ENCODE measurements at places on chromosomes 1 and 21.
A peak's percentile ranks its signal among the peaks of the same experiment; 100 is the strongest.

GRCh38 chr21:30813174-30813573 lies at the start of gene KRTAP8-1:
Gene KRTAP8-1 (minus strand): TSS chr21:30813274. CDS start chr21:30813220, 54 bp downstream.
- DNase-seq = no peak

DNA sequence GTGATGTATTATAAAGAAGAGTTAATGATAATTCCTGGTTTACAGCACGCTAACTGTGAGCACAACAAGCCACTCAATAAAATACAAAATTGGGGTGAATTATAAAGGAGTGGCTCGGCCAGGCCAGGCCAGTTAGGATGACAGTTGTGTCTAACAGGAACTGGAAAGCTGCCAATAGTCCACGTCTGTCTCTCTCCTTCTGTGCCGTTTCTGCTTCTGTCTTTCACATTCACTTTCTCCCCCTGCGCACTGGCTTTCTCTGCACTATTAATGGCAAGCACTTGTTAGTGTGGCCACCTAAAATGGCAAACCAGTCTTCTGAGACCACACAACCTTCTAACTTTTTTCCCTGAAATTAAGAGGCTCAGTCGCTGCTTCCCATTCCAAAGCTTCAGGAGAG lies 394.3 kb downstream of the NTNG1 start:
- DNase-seq = no peak

DNA sequence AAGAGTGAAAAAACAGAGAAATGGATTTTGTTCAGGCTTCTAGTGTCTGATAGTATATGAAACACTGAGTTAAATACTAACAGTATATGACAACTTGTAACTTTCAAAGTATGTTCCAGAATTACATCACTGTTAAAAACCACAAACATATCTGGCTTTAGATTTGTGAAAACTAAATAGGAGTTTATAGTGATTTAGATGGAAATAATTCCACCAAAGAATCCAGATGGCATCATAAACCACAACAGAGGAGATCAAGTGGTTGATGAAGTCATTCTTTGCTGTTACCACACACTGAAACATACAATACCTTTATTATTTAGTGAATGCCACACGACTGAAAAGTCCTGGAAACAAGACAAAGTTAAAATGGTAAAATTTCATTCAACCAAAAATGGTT lies 37.2 kb downstream of the ALG14 start:
- no peak for DNase-seq

DNA sequence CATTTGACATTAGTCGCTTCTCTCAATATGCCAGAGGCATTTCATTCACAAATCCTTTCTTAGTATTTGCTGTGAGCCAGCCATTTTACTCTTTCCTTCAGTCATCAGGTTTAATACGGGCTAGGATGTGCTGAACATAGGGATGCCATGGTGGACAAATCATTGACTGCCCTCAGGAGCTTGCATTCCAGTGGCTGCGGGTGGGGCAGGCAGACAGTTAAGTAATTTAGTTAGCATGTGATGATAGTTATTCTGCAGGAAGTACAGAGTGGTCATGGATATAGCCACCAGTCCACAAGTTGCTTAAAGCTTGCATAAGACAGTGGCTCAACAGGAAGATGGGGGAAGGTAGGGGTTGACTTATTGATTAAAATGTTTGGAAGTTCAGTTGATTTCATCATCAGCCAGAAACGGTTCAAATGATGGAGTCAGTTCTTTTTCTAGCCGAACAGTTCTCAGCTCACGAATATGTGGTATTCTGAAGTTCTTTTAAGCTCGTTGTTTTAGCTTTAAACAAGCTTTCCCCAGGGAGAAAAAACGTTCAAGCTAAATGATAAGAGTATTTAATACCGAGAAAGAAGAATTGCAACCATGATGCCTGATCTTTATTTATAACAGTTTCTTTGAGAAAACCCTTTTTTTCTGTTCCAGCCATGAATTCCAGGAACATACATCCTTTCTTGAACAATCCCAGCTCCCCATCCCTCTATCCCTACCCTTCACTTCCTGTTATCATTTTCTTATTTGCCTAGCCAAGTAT lies 1.4 kb downstream of the SLC22A15 start:
- DNase-seq = no peak

DNA sequence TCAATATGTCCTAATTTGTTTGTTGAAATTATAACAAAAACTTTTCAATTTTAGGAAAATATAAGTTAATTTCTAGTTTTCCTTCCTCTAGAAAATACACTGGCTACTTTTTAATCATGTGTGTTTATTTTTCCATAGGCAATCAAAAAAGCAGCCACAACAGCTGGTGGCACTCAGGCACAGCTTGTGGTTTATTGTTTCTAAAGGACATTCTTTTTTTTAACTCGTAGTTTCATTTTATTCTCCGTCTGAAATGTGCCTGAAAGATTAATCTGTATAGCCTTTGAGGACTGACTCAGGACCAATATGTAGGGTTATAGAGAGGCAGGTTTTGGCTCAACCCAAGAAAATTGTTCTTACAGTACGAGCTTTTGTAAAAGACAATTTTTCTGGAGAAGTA lies 20.7 kb upstream of the STX12 start:
- no peak for DNase-seq

DNA sequence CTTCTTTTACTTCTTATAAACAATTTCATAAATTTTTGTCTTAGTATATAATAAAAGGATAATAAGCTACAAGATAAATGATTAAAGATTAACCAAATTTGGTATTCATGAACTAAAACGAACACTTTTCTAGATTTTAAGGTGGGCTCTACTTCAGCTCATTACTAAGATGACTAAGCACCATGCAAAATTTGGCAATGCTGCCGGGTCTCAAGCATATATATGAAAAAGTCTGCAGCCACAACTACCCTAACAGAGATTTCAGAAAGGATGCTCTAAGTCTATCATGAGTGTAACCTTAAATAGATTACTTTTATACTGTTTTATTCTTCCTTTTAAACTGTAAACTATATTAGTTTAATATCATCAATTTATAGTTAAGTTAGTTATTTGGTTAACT lies 47.8 kb downstream of the BRWD1 start:
- no peak for DNase-seq

DNA sequence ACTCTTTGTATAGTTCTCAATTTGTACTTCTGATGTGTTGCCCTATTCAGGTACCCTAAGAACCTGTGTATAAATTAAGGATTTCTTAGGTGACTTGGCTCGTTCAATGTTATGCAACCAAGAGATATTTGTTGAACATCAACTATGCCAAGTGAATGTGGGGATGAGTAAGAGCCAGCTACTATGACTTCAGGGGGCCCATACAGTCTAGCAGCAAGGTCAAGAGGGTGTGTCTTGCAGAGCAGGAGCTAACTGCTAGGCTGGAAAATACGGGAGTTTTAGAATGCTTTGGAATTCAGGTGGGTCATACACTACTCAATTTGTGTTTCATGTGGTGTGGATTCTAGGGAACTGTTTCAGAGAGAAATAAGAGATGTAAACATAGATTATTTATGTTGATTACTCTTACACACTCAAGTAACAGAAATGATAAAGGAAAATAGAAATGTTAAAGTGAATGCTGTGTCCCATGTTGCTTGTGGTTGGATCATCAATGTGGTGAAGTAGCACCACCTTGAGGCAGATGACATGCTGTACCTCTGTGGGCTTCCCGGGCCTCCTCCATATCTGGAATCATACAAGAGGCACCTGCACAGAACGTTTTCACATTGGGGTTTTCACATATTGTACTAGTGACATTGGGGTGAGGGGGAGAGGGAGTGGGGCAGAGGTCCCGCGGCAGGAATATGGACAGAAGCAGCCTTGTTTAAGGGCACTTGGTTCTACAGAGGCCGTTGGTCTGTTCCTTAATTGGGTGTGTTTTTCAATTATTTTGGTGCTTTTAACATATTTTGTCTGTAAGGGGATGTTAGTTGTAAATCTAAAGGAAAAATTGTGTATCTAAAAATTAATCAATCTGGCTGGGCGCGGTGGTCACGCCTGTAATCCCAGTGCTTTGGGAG lies 12.4 kb downstream of the ARPC5 start:
- DNase-seq = peak; percentile 28

- no peak for DNase-seq
Measured at GRCh38 chr1:113615425-113615824, 143.9 kb downstream of the PHTF1 start.

- no peak for DNase-seq
Measured at GRCh38 chr1:21020151-21020550, 156.5 kb downstream of the EIF4G3 start.

- no peak for DNase-seq
Measured at GRCh38 chr1:186662752-186663151, 17.5 kb downstream of the PTGS2 start.

- no peak for DNase-seq
Measured at GRCh38 chr1:30681782-30682181, 41.6 kb downstream of the MATN1 start.

DNA sequence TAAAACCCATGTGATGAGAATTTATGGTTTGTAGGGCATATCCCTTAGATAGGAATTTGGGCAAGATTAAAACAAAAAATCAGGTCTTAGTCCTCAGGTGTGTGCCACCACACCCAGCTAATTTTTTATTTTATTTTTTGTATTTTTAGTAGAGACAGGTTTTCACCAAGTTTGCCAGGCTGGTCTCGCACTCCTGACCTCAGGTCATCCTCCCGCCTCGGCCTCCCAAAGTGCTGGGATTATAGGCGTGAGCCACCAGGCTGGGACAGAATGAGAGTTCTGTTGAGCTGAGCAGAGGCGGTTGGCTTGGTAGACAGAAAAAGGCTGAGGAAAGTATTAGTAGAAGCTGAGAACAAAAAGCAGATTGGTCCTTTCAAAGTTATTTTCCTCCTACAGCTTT lies 43.8 kb upstream of the EDARADD start:
- no peak for DNase-seq

- no peak for DNase-seq
Measured at GRCh38 chr1:11197359-11197758, 8.2 kb downstream of the ANGPTL7 start.

GRCh38 chr1:247335882-247336281 lies 4.2 kb upstream of the ZNF496 start:
- no peak for DNase-seq

DNA sequence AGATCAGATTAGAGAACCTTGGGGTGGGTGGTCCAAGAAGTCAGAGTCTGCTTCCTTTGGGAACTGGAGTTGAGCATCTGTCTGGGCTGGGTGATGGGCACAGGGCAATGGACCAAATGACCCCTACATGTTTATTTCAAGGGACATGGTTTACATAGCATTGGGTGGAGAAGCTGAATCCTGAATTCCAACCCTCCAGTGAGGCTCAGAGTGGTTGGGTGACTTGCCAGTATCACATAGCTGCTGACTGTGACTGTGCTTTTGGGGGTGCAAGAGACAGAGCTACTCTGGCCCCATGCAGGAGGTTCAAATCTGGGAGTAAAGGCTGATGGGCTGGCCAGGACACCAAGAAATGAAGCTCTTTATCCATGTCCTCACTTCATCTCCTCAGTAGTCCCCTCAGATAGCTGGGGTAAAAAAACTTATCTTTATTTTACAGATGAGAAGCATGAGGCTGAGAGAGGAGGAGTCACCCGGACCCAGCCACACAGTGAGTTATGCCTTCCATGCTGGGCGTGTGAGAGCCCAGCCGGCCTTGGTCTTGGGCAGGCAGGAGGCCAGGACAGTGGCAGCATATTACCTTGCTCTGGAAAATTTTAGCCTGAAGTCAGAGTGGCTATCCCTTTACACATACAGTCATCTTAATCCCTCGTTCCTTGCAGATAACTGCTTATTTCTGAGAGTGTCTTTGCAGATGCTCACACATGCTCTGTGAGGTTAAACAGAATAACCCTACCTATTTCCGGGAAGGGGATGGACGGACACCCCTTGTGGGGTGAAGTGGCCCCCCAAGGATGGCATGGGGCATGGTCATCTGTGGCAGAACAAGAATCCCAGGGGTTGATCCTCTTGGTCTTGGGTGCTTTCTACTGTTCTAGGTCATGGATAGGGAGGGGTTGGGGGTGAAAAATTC lies 2.8 kb upstream of the SERINC2 start:
- DNase-seq = no peak

DNA sequence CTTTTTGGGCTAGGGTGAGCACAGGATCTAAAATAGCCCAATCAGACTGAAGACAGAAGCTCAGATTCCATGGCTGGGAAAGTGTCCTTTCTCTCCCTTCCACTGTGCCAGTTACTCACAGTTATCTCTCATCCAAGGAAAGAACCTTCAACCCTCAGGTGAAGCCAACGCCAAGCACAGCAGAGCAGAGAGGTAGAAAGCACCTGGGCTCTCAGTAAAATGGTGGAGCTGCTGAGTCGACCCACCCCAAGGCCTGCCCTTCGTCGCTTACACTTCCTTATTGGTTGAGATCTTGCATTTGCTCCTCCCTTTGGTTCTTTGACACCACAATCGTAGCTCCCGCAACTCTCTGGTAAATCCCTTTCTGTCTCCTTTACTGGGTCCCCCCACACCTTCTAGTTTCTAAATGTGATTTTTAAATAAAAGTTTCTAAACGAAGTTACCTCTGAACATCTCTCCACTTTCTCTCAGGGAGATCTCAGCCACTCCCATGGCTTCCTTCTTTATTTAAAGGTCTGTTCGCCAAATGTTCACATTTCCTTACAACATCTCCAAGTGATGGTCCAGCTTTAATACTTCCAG lies 27.5 kb upstream of the SLC30A1 start:
- no peak for DNase-seq

- peak; percentile 2 for DNase-seq
Measured at GRCh38 chr1:1199141-1199960, 7.0 kb downstream of the TNFRSF18 start.

GRCh38 chr1:231053493-231054162 lies 13.6 kb upstream of the FAM89A start:
- no peak for DNase-seq

DNA sequence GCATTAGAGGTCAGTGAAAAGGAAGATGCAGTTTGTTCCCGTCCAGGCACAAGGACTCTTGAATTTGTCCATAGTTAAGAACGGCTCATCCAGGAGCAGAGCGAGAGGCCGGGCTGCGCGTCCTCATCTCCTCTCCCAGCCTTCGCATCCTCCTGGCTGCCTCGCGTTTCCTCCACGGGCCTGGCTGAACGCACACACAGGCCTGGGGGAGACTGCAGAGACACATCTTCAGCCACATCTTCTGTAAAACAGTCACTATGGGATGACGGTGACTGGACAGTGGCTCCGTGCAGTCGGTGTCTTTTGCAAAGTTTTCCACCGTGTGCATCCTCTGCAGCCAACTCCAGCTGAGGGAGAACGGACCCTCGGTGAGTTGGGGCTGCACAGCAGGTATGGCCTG lies 89.7 kb downstream of the PSMG1 start:
- no peak for DNase-seq

DNA sequence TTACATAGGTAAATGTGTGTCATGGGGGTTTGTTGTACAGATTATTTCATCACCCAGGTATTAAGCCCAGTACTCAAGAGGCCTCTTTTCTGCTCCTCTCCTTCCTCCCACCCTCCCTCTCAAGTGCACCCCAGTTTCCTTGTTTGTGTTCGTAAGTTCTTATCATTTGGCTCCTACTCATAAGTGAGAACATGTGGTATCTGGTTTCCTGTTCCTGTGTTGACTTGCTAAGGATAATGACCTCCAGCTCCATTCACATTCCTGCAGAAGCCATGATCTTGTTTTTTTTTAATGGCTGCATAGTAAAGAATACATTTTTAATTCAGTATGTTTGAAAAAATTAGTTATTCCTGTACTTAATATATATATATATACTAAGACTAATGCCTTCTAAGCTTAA lies 107.7 kb downstream of the CLDN17 start:
- no peak for DNase-seq

GRCh38 chr21:32951041-32951440 lies 74.7 kb upstream of the OLIG2 start:
- DNase-seq = no peak

GRCh38 chr1:191882870-191883269 lies 275.4 kb upstream of the RGS18 start:
- no peak for DNase-seq

- DNase-seq = no peak
Measured at GRCh38 chr21:38807986-38808385, 2.3 kb downstream of the ETS2 start.

Measured in T-cell (primary cell).